NCI-H1417 (cell line): ENCODE measurements at places on chromosomes 11 and 22.

DNA sequence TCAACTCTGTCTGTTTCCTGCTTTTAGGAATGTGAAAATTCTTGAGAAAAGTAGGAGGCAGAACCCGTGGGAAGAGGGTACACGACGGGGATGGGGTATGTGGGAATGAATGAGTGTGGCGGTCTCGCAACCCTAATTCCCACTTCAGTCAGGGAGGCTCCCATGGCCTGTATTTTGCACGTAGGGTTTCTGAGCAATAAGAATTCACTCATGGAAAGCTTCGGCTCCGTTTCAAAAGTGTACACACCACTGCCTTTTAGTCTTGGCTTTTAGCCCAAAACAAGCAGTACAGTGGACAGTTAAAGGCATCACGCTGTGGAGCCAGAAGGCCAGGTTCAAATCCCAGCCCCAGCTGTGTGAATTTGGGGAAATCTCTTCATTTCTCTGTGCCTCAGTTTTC is 116.7 kb downstream of the MN1 start:
- DNase-seq, result no peak

GRCh38 chr11:76240666-76241065 is 34.4 kb upstream of the WNT11 start:
- no peak for DNase-seq

- no peak for DNase-seq
Observed at GRCh38 chr22:27843441-27843840, 41.9 kb upstream of the MN1 start.

DNA sequence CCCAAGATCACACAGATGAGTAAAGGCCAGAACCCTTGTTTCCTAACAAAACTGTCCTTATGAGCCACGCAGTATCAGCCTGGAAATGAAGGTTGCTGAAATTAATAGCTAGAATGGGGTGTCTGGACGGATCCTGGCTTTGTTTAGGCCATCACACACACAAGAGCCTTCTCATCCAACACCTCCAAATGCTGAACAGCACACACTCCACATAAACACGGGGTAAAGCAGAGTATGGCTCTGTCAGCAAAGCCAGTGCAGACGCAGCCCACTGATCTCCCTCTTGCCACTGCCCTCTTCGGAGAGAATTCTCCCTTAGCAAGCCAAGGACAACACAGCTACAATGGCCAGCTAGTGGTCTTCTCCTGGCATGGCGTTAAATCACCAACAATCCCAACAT is 392.6 kb upstream of the SYN3 start:
- DNase-seq, result no peak

GRCh38 chr11:92267278-92267677 is 42.7 kb downstream of the FAT3 start:
- DNase-seq, result no peak

DNA sequence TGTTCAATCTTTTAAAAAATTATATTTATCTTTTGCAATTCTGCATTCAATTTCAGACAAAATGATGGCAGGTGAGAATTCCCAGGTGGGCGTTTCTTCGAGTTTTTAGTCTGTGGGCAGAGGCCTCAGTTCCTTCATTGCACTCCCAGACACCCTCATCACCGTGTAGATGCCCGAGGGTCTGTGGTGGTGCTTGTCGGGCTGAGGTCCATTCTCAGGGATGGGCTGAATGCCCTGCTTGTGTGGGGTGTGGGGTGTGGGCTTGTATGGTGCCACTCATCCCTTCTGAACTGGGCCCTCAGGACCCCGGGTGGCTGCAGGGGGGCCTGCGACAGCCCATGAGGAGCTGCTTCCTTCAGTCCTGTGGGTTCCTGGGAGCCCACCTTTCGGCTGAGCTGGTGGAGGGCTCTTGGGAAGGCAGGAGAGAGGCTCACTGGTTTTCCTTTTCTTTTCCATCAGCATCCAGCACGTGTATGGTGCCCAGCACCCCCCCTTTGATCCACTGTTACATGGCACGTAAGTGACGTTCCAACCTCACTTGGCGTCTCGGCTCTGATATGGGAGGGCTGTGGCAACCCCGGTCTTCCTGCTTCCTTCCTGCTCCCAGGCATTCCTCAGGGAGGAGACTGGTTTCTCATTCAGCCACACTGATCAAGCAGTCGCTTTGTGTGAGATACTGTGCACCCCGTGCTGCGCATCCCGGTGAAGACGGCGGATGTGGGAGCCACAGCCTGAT is 29.8 kb downstream of the TBC1D22A start:
- no peak for DNase-seq

DNA sequence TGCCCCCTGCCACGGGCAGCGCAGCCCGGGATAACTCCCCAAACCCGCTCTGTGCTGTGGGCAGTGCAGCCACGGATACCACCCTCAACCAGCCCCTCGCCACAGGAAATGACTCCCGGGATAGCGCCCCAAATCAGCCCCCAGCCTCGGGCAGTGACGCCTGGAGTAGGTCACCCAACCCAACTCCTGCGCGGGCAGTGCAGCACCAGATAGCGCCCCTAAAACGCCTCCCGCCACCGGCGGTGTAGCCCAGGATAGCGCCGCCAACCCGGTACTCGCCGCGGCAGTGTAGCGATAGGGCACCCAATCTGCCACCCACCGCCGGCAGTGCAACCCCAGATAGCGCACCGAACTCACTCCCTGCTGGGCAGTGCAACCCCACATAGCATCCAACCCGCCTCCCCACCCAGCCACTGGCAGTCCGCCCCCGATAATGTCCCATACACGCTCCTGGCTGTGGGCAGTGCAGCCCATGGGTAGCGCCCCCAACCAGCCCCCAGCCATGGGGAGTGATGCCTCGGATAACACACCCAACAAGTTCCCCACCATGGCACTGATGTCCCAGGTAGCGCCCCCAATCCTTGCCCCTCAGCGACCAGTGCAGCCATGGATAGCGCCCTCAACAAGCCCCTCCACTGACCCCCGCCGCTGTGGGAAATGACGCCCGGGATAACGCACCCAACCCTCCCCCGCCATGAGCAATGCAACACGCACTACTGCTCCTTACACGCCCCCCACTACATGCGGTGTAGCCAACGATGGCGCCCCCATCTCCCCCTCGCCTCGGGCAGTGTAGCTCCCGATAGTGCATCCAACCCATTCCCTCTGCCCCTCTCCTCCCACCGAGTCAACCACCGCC is 1.5 kb downstream of the RFPL2 start:
- DNase-seq, result no peak

DNA sequence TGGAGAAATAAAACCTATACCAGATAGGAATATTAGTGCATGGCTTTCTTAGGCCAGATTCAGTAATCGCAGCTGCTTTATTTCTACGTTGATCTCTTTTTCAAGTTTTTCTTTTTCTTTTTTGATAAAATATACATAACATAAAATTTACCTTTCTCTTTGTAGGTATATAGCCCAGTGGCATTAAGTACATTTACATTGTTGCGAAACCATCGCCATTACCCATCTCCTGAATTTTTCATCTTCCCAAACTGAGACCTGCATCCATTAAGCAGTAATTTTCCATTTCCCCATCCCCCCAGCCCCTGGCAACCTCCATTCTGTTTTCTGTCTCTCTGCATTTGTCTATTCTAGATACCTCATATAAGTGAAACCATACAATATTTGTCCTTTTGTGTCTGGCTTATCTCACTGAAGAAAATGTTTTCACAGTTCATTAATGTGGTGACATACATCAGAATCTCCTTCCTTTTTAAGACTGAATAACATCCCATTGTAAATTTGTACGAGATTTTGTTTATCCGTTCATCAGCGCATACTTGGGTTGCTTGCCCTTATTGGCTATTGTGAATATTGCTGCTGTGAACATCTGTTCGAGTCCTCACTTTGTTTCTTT is 41.4 kb downstream of the PANX1 start:
- no peak for DNase-seq

DNA sequence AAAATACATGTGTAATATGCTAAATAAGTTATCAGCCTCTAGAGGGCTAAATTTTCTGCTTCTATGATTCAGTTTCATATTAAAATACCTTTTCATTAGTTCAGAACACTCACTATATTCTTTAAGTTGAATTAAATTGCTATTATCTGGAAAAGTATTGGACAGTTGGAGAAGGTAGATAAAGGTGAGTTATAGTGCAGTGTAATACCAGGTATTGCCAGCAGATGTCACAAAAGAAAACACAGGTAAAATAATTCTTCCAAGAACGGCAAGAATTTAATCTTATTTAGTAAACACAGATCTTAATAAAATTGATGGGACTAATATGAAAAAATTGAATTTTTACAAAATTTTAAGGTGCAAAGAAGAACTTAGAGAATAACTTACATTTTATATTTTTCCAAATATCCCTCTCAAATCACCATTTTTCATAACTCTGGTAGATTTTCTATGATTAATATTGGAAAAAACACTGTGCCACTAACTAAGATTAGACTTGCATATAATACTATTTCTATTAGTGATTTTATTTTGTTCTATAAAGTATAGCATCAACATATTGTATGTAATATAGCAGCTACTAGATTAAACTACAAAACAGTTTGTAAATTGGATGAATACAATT is 1.7 kb upstream of the LRRC4C start:
- DNase-seq, result peak; percentile 54

- no peak for DNase-seq
Observed at GRCh38 chr11:132779497-132779896, 752.8 kb downstream of the OPCML start.

- no peak for DNase-seq
Observed at GRCh38 chr11:69994810-69995209, 83.3 kb upstream of the ANO1 start.

GRCh38 chr11:59174664-59175033 is 2.7 kb downstream of the DTX4 start:
- DNase-seq, result no peak

DNA sequence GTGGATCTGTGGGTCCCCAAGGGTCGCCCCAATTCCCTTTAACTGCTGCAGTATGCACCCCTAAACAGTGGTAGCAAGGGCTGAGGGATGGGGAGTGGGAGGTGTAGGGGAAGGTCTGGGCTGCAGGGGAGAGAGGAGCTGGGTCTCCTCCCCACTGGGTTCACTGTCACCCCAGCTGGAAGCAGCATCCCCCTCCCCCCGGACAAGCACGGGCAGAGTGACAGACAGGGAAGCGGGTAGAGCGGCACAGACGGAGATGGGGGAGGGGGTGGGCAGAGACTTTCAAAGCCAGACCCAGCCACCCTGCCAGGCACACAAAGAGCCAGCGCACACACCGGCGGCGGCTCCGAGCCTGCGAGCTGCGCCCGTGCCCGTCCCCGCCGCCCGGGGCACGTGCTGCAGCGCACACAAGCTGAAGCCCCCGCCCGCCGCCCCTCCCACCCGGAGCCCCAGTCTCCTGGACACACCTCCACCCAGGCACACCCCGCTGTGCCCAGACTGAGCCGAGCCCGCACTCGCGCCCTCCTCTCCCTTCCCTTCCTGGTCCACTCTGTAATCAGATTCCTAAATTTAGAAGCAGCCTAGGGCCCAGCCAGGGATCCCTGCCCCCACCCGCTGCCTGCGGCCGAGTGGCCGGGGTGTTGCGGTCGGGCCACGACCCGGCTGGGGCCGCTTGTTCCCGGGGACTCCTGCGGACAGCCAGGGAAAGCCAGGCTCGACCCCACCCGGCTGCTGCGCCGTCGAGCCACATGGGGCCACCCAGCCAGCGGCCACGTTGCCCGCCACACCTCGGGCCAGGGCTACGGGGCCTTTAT is 935 bp upstream of the RCOR2 start:
- peak; percentile 95 for DNase-seq

GRCh38 chr11:28727254-28727653 is 619.1 kb downstream of the METTL15 start:
- no peak for DNase-seq

DNA sequence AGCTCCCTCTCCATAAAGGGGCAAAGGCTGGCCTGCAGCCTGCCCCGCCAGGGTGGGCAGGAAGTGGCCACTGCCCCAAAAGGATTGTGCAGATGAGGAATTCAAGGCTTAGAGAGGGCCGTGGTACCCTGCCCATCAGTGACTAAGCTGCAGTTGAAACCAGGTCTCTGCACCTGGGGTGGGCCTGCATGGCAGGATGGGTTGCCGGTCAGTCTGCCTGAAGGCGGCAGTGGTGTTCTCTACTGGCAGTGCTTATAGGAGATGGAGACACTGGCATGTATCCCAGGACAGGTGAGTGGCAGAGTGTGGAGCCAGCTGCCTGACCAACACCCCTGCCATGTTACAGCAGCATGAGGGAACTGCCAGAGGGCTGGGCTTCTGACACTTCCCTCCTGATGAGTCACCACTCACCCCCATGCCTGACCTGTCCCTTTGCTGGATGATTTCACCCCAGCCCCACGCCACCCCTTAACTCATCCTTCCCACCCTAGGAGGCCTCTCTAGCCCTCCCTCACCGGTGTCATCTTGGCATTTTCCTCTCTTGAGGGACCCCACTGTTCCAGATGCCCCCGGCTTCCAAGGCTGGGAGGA is 70.2 kb upstream of the LMO1 start:
- no peak for DNase-seq

GRCh38 chr11:118570787-118571186 is 1.4 kb upstream of the ARCN1 start:
- DNase-seq, result no peak

- no peak for DNase-seq
Observed at GRCh38 chr11:11985016-11985715, 23.3 kb downstream of the DKK3 start.

DNA sequence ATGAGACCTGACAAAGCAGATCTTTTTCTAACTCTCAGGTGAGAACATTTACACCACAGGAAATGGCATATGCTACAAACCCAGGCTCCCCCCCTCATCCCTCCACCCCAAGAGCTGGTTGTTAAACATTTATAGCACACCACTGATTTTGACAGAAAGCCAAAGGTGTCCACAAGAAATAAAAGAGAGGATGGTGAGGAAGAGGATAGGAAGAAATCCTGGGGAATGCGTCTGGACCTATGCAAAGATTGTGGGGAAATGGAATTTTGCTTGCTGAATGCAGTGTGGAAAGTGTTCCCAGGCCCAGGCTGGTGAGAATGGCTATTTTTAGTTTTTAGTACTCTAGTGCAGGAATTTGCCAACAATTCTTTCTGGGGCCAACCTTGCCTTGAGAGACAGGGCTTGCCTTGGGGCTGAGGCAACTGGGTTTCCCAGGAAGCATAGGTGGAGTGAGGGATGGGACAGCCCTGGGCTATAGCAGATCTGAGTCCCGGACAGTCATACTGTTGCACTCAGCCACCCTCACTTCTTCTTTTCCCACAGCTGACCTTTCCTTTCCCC is 163.9 kb downstream of the ADAMTS15 start:
- no peak for DNase-seq

- peak; percentile 37 for DNase-seq
Observed at GRCh38 chr11:77401486-77402217, 72.2 kb downstream of the PAK1 start.

DNA sequence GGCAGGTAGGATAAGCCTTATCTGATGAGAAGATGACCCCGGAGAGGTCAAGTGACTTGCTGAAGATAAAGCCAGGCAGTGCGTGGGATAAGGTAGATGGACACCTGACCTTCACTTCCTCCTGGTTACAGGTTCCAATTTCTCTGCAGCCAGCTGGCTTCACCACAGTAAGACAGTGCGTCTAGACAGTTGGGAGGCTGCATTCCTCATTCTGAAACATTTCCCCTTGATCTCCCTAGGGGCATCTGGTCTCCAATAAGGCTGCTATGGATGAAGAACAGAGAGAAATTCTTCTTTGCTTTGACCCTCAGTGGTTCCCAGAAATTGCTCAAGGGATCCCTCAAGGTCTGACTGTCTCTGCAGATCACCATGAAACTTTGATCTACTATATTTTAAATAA is 211.3 kb downstream of the MYO18B start:
- no peak for DNase-seq
